ENCODE measurements at places on chromosomes 7 and 10.

DNA sequence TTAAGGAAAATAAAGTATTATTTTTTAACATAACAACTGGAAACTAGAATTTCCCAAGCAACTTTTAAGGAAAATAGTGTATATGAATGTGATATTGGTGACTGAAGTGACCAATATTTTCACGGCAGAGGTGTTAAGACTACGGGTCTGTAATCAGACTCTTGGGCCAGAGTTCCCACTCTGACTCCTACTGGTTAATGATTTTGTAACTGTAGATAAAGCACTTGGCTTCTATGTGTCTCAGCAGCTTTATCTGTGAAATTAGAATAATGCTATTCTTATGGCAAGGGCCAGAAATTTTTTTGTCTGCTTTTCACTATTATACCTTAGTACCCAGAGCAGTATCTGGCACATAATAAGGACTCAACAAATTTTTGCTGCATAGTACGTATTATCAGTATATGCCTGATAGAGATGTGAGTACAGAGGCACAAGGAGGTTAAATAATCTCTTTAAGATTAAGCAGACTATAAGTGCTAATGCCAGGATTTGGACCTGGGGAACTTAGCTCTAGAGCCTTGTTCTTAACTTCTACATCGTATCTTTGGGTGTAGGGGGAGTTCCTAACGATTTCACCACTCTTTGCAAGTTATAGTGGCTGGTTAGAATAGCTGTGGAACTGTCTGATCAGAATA, 186.1 kb upstream of the SLC26A5 start:
- no peak for DNase-seq

DNA sequence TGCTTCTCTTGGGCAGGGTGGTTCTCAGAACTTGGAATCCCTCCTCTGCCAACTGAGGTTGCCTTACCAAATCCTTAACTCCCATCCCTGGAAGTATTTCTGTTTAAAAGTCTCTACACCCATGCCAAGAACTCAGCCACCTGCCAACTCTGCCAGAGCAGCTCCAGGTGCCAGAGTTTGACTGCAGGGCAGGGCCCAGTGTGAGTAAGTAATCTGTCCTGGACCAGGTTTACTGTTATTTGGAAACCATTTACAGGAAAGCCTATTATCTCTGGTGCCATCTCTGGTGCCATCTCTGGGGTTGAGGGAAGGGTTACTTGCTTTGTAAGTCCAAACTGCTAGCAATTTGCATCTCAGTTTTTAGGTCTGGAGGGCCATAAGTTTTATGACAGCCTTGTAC, 2.5 kb downstream of the TSPAN15 start:
- DNase-seq: no peak

DNA sequence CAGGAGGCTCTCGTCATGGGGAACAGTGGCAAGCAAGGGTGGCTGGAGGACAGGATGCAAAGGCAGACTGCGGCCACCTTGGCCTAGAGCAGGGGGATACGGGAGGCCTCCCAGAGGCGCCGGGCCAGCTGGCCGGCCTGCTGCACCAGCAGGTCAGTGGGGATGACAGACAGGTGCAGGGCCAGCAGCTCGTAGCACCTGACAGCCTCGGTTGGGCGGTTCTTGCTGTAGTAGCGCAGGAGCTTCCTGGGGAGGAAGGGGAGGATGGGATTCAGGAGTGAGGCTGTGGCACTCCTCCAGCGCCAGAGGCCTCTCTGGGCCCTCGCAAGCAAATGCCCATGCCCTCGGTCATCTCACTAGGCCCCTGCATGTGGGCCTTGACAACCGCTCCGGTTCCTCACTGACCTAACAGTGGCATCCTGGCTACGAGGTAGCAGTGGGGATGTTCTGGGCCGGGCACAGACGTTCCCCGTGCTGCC, 2.5 kb upstream of the PYROXD2 start:
- no peak for DNase-seq

DNA sequence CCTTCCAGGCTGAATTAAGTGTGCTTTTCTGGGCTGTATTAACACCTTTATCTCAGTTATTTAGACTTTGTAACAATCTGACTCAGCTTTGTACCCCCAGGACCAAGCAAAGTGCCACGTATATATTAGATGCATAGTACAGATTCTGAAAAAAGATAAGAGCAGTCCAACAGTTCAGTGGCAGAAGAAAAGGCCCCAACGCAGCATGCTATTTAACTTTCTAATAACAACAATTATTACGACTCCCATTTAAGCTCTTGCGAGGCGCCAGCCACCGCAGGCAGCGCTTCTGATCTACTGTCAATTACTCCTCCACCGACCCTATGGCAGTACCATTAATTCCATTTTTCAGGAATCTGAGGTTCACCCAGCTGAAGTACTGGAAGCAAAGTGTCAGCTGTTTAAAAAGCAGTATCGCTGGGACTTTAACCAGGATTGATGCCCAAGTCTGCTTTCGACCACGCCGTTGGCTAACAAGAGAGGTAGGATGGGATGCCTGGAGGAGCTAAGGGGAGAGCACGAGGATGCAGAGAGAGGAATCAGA, 638 bp downstream of the LIPA start:
- DNase-seq: no peak

GRCh38 chr10:117948493-117948892, 98.2 kb downstream of the RAB11FIP2 start:
- no peak for DNase-seq

- no peak for DNase-seq
Measured at GRCh38 chr10:15230257-15230656, 61.8 kb upstream of the NMT2 start.

- DNase-seq: no peak
Measured at GRCh38 chr7:128697302-128697905, 25.3 kb downstream of the GARIN1A start.

DNA sequence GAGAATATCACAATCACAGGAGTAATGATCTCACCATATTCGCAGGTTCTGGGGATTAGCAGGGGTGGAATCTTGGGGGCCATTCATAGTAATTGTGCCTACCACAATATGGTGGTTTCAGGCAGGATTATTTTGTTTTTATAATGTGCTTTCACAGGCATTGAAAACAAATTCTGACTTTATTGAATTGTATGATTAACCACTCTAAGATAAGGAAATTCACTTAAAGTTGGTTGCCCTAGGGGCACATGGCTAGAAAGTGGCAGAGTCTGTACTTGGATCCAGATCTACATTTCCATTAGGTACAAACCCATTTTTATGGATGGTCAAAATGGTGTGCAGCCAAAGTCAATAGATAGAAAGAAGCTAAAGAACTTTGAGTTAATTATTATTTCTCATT, 1.7 kb downstream of the CROT start:
- no peak for DNase-seq

- DNase-seq: peak; percentile 33
Measured at GRCh38 chr7:2046581-2047565, 185.9 kb downstream of the MAD1L1 start.

- DNase-seq: no peak
Measured at GRCh38 chr10:117138838-117139580, 939 bp upstream of the VAX1 start.

- DNase-seq: no peak
Measured at GRCh38 chr10:95552679-95553342, 8.4 kb downstream of the SORBS1 start.

DNA sequence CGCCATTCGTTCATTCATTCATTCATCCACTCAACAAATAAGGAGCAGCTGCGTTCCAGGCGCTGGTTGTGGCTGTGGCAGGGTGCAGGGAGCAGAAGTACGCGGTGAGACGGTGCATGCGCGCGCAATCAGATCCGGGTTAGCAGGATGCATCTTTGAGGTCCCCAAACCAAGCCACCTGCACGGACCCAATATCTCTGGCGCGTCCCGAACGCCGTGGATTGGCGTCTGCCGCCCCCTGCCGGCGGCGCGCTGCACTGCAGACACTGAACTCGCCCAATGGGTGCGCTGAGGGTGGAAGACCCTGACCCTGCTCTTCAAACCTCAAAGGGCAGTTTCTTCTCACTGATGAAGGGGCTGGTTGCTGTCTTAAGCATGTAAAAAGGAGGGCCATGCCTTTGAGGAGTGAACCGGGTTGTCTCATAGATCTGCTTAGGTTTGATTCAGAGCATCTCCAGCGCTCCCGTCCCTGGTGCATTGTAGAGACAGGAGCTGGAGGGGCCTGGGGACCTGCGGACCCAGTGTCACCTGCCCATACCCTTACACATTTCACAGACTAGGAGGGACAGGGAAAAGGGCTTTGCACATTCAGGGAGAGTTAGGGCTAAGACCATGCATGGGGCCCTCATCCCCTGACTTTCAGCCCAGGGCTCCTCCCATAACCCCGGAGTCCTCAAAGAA, 102.5 kb downstream of the RAMP3 start:
- DNase-seq: peak; percentile 87

GRCh38 chr10:59096631-59097030, 79.8 kb upstream of the PHYHIPL start:
- no peak for DNase-seq

GRCh38 chr7:646487-646886, 80.0 kb upstream of the DNAAF5 start:
- DNase-seq: no peak

DNA sequence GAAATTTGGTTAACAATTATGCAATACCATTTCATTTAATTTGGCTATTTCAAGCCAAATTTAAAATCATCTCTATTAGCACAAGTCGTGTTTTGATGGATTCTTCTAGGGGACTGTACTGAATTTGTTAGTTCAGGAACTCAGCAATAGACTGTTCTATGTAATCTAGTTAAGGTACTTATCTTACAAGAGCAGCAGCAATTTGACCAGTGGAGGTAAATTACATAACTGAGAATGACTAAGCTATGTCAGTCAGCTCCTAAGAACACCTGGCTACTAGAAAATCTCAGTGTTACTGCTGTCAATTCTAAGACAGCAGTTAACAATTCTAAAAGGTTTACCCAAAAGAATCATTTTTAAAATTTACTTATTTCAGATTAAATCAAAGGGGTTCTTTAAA, 513.9 kb upstream of the ZWINT start:
- no peak for DNase-seq

DNA sequence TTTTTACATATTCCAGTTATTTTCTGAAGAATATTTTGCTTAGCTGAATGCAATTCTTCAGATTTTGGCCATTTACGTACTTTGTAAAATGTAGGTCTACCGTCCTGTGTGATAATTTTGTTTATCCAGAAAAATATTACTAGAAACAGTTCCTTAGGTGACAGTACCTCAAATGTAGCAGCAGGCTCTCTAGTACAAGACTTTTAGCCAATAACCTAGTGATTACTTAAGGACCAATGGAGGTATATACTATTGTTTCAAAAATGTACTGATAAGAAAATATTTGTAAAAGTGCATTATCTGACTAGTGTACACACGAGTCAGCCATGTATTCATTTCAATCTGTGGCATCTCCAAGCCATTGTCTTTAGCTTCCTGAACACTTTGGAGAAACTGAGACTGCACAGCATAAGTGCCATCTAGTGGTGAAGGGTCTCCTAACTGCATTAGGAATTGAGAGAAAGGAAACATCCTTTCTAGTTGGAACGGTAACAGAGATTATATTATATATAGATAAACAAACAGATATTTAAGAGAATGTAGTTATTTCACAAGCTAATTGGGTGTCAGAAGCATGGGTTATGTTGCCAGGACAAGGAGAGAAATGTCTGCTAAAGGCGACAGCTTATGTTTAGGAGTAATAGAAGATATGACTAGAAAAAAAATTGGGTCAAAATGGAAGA, 23.7 kb downstream of the RTKN2 start:
- no peak for DNase-seq

GRCh38 chr7:98548971-98549370, 68.1 kb upstream of the NPTX2 start:
- DNase-seq: no peak

GRCh38 chr7:1427064-1427657, 32.1 kb downstream of the MICALL2 start:
- DNase-seq: no peak

GRCh38 chr10:61478621-61479312, 25.6 kb upstream of the TMEM26 start:
- no peak for DNase-seq

DNA sequence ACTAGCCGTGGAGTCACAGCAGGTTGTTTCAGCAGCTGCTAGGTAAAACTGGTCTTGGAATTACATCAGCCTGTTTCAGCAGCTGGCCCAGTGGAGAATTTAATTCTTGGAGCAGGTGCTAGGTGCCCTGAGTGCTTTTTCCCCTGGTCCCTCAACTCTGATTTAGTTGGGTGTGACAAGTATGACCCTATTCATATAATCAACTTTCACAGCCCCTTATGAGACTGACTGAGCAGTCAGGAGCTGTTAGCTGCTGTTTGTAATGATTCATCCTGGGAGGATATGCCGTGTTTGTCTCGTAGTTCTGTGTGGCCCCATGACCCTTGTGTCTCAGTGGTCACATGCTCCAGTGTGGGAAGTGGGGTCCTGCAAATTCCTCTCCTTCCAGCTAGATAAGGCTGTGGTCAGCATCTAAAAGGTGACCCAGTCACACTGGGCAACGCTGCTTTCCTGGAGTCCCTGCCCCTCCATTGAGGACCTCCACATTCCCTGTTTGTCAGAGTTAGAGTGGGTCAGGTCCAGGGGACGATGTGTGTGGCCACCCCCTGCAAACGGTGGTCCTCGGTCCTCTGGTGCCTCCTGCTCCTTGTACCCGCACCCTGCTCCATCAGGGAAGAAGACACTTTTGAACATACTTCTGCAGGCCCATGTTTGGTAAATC, 28.3 kb downstream of the TBATA start:
- no peak for DNase-seq

- DNase-seq: no peak
Measured at GRCh38 chr7:41451826-41452225, 251.1 kb downstream of the INHBA start.

GRCh38 chr10:90175161-90175681, 473.8 kb downstream of the KIF20B start:
- peak; percentile 66 for DNase-seq

- DNase-seq: no peak
Measured at GRCh38 chr7:123995617-123996326, 37.1 kb downstream of the TMEM229A start.

DNA sequence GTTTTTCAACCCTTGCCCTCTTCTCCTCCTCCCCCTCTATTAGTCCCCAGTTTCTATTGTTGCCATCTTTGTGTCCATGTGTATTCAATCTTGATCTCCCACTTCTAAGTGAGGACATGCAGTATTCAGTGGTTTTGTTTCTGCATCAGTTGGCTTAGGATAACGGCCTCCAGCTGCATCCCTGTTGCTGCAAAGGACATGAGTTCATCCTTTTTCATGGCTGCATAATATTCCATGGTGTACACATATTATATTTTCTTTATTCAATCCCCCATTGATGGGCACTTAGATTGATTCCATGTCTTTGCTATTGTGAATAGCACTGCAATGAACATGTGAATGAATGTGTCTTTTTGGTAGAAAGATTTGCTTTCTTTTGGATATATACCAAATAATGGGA, 190.4 kb upstream of the LYZL1 start:
- DNase-seq: no peak

DNA sequence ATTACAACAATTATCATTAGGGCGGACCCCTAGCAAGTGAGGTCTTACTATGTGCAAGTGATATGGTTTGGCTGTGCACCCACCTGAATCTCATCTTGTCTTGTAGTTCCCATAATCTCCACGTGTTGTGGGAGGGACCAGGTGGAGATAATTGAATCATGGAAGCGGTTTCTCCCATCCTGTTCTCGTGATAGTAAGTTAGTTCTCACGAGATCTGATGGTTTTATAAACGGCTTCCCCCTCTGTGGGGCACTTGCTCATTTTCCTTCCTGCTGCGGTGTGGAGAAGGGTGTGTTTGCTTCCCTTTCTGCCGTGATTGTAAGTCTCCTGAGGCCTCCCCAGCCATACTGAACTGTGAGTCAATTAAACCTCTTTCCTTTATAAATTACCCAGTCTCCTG, 96.1 kb upstream of the CDK6 start:
- no peak for DNase-seq

GRCh38 chr7:90726120-90726519, 130.0 kb downstream of the CDK14 start:
- DNase-seq: no peak
